ENCODE measurements at places on chromosomes 11 and 22.
A peak's percentile ranks its signal among the peaks of the same experiment; 100 is the strongest.

DNA sequence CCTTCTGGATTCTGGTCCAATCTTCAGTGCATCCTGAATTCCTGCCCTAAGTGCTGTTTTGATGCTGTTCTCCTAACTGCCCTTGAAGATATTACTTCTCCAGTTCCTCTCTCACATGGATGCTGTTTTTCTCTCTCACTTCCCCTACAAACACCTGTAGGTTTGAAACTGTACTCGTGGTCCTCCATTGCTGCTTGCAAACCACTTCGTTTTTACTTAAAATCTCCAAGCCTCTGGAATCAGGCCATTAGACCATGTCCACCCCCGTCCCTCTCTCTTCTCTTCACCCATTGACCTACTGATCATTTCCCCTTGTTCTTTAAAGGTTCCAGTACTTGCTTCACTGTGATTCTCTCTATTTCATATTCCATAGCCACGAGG, 988.1 kb downstream of the NTM start:
- no peak for DNase-seq

- peak; percentile 4 for DNase-seq
Measured at GRCh38 chr11:4606231-4607015, 1.6 kb downstream of the TRIM68 start.

- peak; percentile 46 for DNase-seq
Measured at GRCh38 chr22:37019309-37020191, at the start of the genes MPST and TST. Gene MPST, plus strand, starts transcription at chr22:37019742. Its CDS starts 95 bp downstream, at chr22:37019837. Gene TST, minus strand, starts transcription at chr22:37019447. Its CDS starts 715 bp downstream, at chr22:37018732.

DNA sequence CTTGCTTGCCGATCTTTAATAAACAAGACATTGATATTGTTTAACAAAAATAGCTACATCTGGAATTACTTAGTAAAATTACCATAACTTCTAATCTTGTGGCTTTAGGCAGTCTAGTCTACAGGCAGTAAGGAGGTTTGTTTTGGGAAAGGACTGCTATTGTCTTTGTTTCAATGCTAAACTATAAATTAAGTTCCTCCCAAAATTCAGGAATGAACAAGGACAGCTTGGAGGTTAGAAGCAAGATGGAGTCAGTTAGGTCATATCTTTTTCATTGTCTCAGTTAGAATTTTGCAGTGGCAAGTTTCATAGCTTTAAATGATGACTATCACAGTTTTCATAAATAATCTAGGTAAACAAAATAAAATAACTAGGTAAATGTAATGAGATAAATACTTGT, 36.1 kb upstream of the INCENP start:
- no peak for DNase-seq

- no peak for DNase-seq
Measured at GRCh38 chr22:37425800-37426705, 1.2 kb downstream of the ELFN2 start.

GRCh38 chr11:78926633-78927338, 352.1 kb upstream of the NARS2 start:
- DNase-seq, result no peak

DNA sequence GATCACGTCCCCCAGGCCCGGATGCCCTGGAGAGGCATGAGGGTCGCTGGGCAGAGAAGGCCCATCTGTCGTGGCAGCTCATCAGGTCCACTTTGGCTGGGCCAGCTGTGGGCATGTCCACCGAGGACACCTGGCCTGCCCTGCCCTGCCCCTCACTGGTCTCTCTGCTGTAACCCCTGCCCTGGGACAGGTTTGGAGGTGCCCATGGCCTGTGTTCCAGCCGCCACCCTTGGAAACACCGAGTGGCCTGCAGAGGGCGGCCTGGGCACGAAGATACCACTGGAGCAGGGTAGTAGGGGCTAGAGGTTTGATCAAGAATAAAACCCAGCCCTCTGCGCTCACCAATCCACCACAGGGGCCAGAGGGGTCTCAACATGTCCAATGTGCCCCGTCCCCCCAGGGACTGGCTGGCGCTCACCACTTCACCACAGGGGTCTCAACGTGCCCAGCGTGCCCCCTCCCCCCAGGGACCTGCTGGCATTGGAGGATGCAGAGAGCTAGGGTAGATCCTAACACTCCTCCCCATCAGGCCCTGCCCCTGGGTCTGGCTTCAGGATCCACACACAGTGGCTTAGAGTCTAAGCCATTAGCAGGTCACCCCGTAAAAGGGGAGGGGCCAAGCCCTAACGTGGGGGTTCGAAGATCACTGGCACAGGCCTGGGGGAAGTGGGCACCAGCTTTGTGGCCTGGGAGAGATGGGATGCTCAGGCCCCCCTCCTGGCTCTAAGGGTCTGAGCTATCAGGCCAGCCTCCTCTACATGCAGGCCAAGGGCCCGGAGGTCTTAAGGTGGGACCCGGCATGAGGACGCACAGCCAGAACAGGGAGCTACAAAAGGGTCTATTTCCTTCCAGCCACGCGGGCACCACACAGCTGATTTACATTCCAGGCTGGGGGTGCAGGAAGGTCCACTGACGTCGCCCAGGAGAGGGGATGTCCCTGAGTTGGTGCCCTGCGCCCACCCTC, 1.3 kb upstream of the HDAC10 start:
- DNase-seq, result peak; percentile 86

- DNase-seq, result no peak
Measured at GRCh38 chr11:26963764-26964163, 30.1 kb upstream of the FIBIN start.

GRCh38 chr11:43245466-43245865, 66.3 kb upstream of the API5 start:
- no peak for DNase-seq

DNA sequence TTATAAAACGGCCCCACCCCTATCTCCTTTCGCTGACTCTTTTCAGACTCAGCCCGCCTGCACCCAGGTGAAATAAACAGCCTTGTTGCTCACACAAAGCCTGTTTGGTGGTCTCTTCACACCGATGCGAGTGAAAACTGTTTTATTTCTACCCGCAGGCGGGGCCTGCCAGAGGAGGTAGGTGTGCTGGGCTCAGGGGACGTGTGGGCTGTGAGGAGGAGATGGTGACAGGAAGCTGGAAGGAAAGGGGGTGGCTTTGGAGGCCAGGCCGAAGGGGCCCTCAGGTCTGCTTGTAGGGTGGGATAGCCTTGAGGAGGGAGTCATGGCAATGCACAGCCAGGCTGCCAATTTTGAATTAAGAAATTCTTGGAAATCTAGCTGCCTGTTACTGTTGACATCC, 21.3 kb upstream of the KRTAP5-7 start:
- DNase-seq, result no peak

DNA sequence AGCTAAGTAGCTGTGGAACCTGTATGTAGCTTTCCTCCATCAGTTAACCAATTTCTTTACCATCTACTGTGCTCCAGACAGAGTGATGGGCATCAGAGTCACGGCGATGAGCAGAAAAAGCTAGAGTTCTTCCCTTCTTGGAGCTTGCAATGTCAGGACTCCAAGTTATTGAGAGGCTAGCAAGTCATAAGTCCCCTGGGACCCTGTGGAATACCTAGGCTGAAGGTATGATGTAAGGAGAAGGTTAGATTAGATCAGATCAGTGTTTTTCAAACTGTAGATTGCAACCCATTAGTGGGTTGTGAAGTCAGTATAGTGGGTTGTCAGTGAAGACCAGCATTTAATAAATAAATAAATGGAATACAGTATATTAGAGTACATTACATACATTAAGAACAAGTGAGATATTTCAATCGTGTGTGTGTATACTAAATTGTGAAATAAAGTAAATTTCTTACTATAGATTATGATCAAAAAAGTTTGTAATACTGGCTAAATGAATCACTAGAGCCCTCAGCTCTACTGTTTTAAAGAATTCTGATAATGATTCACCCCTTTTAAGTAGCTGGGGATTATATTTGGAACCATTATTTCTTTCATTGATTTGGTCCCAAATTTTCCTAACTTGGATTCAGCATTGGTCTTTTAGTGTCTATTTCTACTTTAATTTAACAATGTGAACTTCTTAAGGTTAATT, 52.3 kb downstream of the RASSF10 start:
- DNase-seq, result no peak

- DNase-seq, result no peak
Measured at GRCh38 chr11:103315248-103315647, 206.0 kb downstream of the DYNC2H1 start.

GRCh38 chr11:69599502-69599901, 41.5 kb upstream of the CCND1 start:
- no peak for DNase-seq

- DNase-seq, result peak; percentile 66
Measured at GRCh38 chr11:75313513-75314272, 37.8 kb downstream of the ARRB1 start.

DNA sequence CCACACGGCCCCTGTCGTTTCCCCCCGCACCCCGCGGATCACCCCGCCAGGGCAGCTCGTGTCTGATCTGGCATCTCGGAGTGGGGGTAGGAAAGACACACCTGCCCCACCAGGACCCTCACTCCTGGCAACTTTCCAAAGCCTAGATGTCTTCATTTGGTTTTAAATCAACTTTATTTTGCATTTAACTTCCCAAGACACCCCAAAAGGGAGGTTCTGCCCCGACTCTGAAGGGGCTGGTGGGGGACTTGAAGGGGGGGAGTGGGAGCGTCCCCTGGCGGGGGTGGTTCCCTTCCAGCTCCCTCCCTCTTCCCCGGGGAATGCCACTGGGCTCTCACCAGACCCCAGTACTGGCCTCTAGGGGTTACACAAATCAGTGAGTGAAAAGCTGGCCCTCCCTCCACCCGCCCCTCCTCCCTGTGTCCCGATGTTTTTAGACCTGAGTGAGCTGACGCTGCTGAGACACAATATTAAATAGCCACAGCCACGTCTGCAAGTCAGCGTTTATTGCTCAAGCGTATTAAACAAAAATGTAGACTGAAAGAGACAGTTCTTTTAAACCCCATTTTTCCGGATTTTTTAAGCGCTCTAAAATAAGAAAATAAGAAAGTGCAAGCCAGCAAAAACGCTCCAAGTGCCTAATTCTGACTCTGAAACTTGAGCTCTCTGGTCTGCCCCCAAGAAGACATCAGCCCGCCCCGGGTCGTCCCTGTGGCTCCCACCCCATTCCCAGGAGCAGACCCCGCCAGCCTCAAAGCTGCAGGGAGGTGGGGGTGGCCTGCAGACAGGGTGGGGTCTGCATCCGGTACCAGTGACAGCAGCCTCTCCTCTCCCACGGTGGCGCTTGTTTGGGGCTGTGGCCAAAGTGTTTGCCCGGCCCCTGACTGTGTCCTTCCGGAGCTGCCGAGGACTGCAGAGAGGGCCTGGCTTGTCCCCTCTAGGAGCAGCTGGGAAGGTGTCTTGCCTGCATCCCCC, 1.1 kb upstream of the TTLL8 start:
- peak; percentile 10 for DNase-seq

DNA sequence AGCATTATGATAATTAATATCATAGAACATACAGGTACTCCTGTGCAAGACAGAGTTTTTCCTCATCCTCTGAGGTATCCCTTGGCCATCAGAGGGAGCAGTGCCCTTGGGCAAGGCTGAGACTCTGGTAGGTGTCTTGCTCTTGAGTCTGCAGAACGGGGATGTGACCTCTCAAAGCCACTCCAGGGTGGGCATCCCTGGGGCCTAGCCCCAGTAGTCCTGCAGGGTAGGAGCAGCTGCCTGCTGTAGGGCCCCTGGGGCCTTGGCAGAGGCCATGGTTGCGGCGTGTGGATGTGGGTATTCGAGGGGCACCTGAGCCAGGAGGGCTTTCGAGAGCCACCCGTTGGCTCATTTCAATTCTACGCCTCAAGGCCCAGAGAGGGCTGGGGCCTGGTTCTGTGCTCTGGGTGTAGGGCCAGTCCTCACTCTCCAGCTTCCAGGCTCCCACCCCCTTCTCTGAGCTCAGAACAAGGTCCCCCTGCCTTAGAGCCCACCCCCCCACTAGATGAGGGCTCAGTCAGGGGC, 7.7 kb upstream of the OMP start:
- no peak for DNase-seq

- DNase-seq, result no peak
Measured at GRCh38 chr11:103662880-103663279, 373.6 kb upstream of the DDI1 start.

DNA sequence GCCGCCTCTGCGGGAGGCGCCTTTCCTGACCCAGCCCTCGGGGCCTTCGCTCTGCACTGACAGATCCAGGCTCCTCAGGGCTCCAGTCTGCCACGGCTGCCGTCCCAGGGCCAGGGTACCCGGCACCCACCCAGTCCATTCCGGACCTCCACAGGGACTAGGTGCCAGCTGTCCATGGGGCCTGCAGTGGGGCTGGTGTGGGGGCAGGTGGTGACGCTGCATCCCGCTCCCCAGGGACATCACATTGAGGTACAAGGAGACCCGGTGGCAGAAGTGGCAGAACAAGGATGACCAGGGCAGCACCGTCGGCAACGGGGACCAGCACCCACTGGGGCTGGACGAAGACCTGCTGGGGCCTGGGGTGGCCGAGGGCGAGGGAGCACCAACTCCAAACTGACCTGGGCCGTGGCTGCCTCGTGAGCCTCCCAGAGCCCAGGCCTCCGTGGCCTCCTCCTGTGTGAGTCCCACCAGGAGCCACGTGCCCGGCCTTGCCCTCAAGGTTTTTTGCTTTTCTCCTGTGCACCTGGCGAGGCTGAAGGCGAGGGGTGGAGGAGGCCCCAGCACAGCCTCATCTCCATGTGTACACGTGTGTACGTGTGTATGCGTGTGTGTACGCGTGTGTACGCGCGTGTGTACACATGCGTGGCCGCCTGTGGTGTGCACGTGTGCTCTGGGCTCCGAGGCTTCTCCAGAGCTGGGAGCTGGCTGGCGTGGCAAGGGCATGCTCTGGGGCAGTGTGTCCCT, 16.7 kb downstream of the RNH1 start:
- no peak for DNase-seq

DNA sequence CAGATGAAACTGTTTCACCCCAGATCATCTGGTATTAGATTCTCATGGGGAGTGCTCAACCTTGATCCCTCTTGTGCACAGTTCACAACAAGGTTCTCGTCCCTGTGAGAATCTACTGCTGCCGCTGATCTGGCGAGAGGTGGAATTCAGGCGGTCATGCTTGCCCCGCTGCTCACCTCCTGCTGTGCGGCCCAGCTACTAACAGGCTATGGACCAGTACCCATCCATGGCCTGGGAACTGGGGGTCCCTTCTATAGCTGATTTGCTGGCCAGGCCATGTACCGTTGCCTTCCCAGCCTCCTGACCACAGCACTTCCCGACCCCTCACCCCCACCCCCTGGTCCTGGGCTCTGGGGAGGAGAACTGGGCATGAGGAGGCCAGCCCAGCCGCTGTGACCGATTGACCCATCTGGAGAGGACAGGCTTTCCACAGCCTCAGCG, 2.6 kb downstream of the PHLDA2 start:
- DNase-seq, result no peak

GRCh38 chr11:114154271-114155047, 94.9 kb downstream of the ZBTB16 start:
- no peak for DNase-seq

- DNase-seq, result peak; percentile 56
Measured at GRCh38 chr22:36977401-36977861, 41.8 kb downstream of the TST start.

GRCh38 chr11:113350336-113351067, 36.1 kb downstream of the TTC12 start:
- peak; percentile 82 for DNase-seq

- no peak for DNase-seq
Measured at GRCh38 chr11:9091044-9091922, at the start of gene SCUBE2. Gene SCUBE2, minus strand, starts transcription at chr11:9091599. Its CDS starts 71 bp downstream, at chr11:9091528.
